Fibroblast of skin of left quadriceps (primary cell): ENCODE measurements at places on chromosomes 16 and 17.

DNA sequence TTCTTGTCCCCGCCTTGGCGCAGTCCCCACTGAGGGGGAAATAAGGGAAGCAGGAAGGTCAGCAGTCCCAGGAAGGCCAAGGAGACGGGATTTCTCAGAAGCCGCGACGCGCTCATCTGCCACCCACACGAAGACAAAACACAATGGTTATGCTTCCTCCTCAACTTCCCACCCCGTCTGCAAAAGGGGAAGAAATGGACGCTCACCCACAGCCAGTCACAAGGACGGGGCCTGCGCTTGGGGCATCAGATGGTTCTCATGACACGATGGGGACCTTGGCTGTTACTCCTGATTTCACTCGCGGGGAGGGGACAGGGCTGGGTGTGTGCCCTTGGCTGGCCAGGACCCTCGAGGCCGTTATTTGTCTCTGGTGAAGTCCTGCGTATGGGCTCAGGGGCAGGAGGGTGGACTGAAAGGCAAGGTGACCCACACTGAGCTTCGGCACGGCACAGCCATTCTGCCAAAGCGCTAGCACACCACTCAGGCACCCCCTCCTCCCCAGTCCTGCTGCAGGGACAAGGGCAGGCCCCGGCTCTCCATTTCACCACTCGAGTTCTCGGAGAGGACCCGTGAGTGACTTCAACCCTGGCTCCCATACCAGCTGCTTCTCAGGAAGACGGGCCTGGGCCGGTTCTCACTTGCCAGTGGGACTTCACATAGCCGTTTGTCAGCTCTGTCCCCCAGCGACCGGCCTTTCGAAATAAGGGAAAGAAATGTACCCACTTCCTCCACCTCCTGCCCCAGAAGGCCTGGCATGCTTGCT is 84.5 kb downstream of the ABR start:
- no peak for DNase-seq

DNA sequence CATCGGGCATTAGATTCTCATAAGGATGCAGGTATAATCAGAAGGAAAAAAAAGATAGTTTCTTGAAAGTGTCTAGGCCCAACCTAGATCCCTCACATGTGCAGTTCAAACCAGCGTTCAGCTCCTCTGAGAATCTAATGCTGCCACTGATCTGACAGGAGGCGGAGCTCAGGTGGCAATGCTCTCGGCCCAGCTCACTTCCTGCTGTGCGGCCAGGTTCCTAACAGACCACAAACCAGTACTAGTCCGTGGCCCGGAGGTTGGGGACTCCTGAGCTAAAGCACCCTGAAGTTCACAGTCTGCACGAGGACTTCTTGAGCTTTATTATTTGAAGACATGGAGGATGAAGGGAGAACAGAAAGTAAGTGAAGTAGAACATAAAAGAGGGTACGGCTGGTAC is 16.8 kb downstream of the SMCR8 start:
- DNase-seq: no peak

DNA sequence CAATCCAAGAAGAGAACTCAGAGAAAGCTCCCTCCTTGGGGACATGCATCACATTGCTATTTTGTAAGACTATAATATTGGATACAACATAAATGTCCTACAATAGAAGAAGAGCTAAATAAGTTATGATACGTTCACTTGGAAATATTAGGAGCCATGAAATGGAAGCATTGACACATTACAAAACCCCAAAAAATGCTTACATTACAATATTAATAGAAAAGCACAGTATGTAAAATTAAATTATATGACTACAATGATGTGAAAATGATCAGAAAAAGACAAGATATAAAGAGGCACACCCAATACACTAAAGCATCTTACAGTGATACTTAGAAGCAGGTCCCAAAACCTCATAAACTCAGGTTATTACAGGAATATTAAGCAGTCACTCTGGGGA is 694.1 kb downstream of the TOX3 start:
- DNase-seq: no peak

DNA sequence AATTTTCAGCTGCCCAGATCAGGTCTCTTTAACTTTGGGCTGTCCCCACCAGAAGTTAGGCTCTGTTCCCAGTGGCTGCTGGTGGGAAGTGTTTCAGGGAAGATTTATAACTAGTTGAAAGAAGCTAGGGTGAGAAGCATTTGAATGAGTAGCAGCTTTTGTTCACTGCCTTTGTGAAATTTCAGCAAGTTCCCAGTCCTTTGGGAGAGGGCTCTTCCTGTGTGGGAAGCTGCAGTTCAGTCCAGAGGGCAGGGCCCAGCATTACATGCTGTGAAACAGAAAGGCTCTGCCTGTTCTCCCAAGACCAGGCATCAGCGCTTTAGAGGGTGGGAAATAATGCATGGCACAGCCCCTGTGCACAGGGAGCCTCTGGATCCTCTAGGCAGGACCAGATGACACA is 17.8 kb downstream of the PROCA1 start:
- DNase-seq: no peak

GRCh38 chr17:18231164-18231563 is 5.7 kb downstream of the LLGL1 start:
- DNase-seq: no peak
